IMR-90 (cell line): ENCODE measurements at places on chromosomes 3 and 15.

GRCh38 chr15:39621976-39622375, 41.1 kb downstream of the THBS1 start:
- DNase-seq: no peak

DNA sequence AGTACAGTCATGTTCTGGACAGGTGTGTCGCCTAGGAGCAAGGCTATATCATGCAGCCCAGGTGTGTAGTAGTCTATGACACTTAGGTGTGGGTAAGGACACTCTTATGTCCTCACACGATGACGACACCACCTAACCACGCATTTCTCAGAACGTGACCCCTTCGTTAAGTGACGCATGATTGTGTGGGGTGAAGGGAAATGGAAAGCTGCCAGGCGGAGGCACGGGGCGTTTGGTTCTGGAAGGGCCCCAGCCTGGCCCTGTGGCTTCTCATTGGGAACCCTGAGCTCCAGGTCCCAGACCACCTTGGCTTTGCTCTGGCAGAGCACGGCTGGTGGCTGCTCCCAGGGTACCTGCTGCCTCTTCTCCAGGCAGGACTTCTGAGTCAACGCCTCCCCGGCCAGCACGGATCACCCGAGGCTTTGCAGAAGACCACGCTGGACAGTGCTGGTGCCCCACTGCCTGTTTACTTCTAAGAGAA, 39.3 kb downstream of the FBLN2 start:
- no peak for DNase-seq

GRCh38 chr15:96262097-96262496, 68.4 kb upstream of the NR2F2 start:
- peak; percentile 25 for DNase-seq

GRCh38 chr3:89372456-89372855, 265.0 kb downstream of the EPHA3 start:
- DNase-seq: no peak

GRCh38 chr3:114809668-114810413, 337.2 kb downstream of the ZBTB20 start:
- DNase-seq: peak; percentile 65

GRCh38 chr3:88926221-88926620, 181.2 kb upstream of the EPHA3 start:
- DNase-seq: no peak

DNA sequence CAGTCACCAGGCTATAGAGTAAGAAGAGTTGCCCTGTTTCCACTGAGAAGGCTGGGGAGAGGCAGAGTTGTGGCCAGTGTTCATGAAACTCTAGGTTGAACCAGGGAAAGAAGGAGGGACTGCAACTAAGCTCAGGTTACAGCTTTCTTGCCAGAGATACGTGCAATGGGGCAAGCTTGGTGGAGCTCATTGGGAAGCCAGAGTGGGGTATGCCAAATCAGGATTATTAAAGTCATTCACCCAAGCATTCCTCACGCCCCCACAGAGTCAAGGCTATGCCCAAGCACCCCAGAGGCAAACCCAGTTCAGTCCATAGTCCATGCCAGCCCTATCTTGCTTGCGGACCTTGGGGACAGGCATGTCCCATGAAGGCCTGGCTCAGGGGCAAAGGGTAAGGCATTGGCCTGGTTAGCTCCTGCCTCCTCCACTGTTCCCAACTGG, 17.6 kb downstream of the SLC6A20 start:
- DNase-seq: no peak
